ENCODE measurements at places on chromosomes 16 and 17. TPM values are rescaled to one million over a fixed set of nuclear protein-coding genes. Genes with fewer than 3 reads are reported as not detected.

Gene SCN4A
- 1.3 TPM for total RNA-seq

Gene EXOC3L1
- total RNA-seq: 0.66 TPM

Gene FAM20A
- 104 TPM for total RNA-seq

Gene HID1
- 11.6 TPM for total RNA-seq

Gene NUBP1
- total RNA-seq: 15.9 TPM

Gene PRSS8
- 0.20 TPM for total RNA-seq

Gene CFAP119
- total RNA-seq: 9.6 TPM

Gene GLIS2
- total RNA-seq: 9.0 TPM

Gene DNAI2
- total RNA-seq: not detected

Gene MYADML2
- not detected for total RNA-seq

Gene PERCC1
- 1.1 TPM for total RNA-seq

Gene AP2B1
- total RNA-seq: 59.9 TPM

Gene TBC1D3C
- not detected for total RNA-seq

Gene OR4D1
- total RNA-seq: not detected

Gene ABCC6
- 7.0 TPM for total RNA-seq

Gene CLEC19A
- total RNA-seq: not detected

Gene KRT25
- total RNA-seq: 0.39 TPM

Gene PTGES3L
- not detected for total RNA-seq

Gene C17orf100
- total RNA-seq: 2.1 TPM

Gene HYDIN
- total RNA-seq: 0.21 TPM

Gene EPX
- not detected for total RNA-seq

Gene C17orf107
- 1.3 TPM for total RNA-seq

Gene TPSG1
- not detected for total RNA-seq

Gene PRAC2
- not detected for total RNA-seq

Gene PITPNC1
- 8.1 TPM for total RNA-seq

Gene TBC1D3D
- not detected for total RNA-seq

Gene FSCN2
- total RNA-seq: 3.1 TPM

Gene COPRS
- 117 TPM for total RNA-seq

Gene SNAI3
- 1.2 TPM for total RNA-seq

Gene SALL1
- 0.21 TPM for total RNA-seq

Gene CLEC18B
- 20.0 TPM for total RNA-seq

Gene PER1
- 217 TPM for total RNA-seq

Gene GPR139
- not detected for total RNA-seq

Gene ZNF48
- total RNA-seq: 7.5 TPM

Gene ADAMTS18
- 0.60 TPM for total RNA-seq

Gene GNG13
- not detected for total RNA-seq
